A549 treated with dexamethasone at 1 μM for 4 hours (cell line): ENCODE measurements at places on chromosomes 12 and 14. TPM values are rescaled to one million over a fixed set of nuclear protein-coding genes. Genes with fewer than 3 reads are reported as not detected.

The ZNF385A gene
- 12.3 to 23.4 TPM (median 22.5 TPM) in 5 replicates for total RNA-seq

The BATF gene
- not detected in 5 replicates for total RNA-seq

The HOTAIR gene
- 0.12 to 0.40 TPM (median 0.24 TPM) in 5 replicates for total RNA-seq

The CDH24 gene
- total RNA-seq: 2.1 to 4.4 TPM (median 3.8 TPM) in 5 replicates

The FOXM1 gene
- total RNA-seq: 80.9 to 104 TPM (median 102 TPM) in 5 replicates

The GSG1 gene
- total RNA-seq: 0.51 to 0.76 TPM (median 0.65 TPM) in 5 replicates

The SMIM41 gene
- total RNA-seq: not detected in 5 replicates

The CACNA2D4 gene
- 0.10 TPM in 1 of 5 replicates, not detected in the others for total RNA-seq

The GRIP1 gene
- 1.0 to 4.3 TPM (median 2.1 TPM) in 5 replicates for total RNA-seq

The IFI27L2 gene
- total RNA-seq: 46.1 to 64.1 TPM (median 49.7 TPM) in 5 replicates

The EXOC3L4 gene
- 1.0 to 1.7 TPM (median 1.6 TPM) in 5 replicates for total RNA-seq

The SPIC gene
- total RNA-seq: not detected in 5 replicates

The CLEC6A gene
- total RNA-seq: not detected in 5 replicates

The TSPAN11 gene
- total RNA-seq: 0.06 to 0.15 TPM (median 0.13 TPM) in 5 replicates

The TBX3 gene
- 36.1 to 61.5 TPM (median 55.5 TPM) in 5 replicates for total RNA-seq

The TMEM233 gene
- total RNA-seq: 0.03 to 0.12 TPM (median 0.08 TPM) in 4 of 5 replicates, not detected in the other

The CMKLR1 gene
- 0.02 to 0.11 TPM (median 0.05 TPM) in 3 of 5 replicates, not detected in the others for total RNA-seq

The TMEM179 gene
- 0.07 to 0.33 TPM (median 0.24 TPM) in 5 replicates for total RNA-seq

The VWF gene
- 0.03 to 0.31 TPM (median 0.24 TPM) in 5 replicates for total RNA-seq

The AQP2 gene
- not detected in 5 replicates for total RNA-seq

The ARF6 gene
- 90.3 to 102 TPM (median 102 TPM) in 5 replicates for total RNA-seq

The ACACB gene
- 11.0 to 18.0 TPM (median 15.5 TPM) in 5 replicates for total RNA-seq

The GDF3 gene
- total RNA-seq: not detected in 5 replicates

The RDH12 gene
- 0.08 to 0.11 TPM in 2 of 5 replicates, not detected in the others for total RNA-seq

The PRIMA1 gene
- total RNA-seq: 0.47 to 0.64 TPM (median 0.62 TPM) in 5 replicates

The KRT6C gene
- total RNA-seq: 0.07 TPM in 1 of 5 replicates, not detected in the others

The OR6C2 gene
- total RNA-seq: not detected in 5 replicates

The LHX5 gene
- 0.05 to 0.08 TPM (median 0.06 TPM) in 3 of 5 replicates, not detected in the others for total RNA-seq

The IRAK3 gene
- 1.3 to 1.9 TPM (median 1.5 TPM) in 5 replicates for total RNA-seq

The BEGAIN gene
- total RNA-seq: 4.4 to 8.2 TPM (median 6.1 TPM) in 5 replicates

The ADSS1 gene
- 5.1 to 6.7 TPM (median 5.5 TPM) in 5 replicates for total RNA-seq

The OR10AD1 gene
- not detected in 5 replicates for total RNA-seq

The SMAGP gene
- 22.5 to 30.3 TPM (median 25.6 TPM) in 5 replicates for total RNA-seq

The SP1 gene
- 17.9 to 30.9 TPM (median 26.5 TPM) in 5 replicates for total RNA-seq

The CPNE6 gene
- 0.06 to 0.34 TPM (median 0.13 TPM) in 5 replicates for total RNA-seq
